Putamen (tissue), 1 donor: ENCODE measurements at places on chromosomes 1 and 21.
A peak's percentile ranks its signal among the peaks of the same experiment; 100 is the strongest.

DNA sequence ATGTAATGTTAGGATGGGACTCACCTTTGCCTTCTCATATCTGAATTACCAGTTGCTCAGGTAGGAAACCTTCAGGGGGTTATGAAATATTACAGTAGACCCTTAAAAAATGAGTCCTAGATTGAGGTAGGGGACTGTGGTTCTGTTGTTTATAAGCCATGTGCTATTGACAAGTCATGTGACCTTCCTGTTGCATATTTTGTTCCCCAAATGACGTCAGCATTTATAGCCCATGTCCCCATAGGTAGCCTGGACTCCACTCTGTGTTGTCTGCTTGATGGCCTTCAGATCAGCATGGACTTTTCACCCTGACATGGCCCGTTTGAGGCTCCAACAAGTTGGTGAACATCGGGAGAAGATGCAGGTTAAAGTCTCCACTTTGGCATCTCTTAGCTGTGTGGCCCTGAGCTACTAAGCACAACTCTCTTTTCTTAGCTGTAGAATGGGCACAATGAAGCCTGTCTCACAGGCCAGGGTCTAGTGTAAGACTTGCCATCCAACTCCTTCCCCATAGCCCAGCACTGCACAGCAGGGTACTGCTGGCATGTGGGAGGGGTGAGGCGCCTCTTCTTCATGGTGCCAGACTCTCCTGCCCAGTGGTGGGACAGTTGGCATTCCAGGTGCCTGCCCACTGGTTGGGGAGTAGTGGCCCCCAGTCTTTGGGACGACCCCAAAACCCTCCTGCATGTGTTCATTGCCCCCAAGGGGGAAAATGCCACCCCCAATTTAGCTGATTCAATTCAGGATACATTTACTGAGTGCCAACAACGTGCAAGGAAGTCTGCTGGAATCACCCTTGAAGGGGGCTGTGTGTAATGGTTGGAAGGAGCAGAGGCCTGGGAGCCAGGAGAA, 36.1 kb upstream of the TTC22 start:
- DNase-seq = no peak

DNA sequence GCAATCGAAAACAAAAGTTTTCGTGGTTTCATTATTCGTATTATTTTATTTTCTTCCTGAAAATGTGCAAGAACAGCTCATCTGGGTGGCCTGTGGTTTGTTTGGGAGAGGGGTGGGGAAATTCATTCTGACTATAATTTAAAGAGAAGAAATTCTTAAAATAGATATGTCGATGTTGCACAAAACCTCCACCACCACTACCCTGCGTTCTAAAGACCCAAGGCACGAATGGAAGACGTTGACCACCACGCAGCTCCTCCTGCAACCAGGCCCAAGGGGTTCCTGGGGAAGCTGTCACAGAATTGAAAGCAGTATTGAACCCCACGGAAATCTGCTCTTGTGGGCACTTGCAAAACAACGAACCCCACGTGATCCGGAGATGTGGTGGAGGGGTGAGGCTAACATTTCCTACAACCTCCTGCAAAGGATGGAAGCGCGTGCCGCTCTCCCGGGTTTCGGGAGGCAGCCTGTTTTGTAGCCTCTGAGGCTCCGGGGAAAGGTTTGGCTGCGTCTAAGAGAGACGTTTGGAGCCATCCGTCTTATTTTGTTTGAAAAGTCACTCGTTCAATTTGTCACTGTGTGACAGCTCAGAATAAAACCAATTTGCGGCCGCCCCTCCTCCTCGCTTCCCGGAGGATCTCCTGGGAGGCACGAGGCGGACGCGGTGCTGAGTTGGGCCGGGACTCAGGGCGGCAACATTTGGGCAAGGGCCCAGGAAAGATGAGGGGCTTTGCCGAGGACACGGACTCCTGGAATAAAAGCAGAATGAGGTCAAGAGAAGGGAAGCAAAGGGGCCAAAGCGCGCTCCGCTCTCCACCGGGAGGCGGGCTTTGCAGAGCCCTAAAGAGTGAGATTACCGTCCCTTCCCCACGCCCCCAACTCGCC, 810 bp upstream of the HLX start:
- no peak for DNase-seq

GRCh38 chr1:175742790-175743459, 470 bp downstream of the TNR start:
- peak; percentile 36 for DNase-seq

DNA sequence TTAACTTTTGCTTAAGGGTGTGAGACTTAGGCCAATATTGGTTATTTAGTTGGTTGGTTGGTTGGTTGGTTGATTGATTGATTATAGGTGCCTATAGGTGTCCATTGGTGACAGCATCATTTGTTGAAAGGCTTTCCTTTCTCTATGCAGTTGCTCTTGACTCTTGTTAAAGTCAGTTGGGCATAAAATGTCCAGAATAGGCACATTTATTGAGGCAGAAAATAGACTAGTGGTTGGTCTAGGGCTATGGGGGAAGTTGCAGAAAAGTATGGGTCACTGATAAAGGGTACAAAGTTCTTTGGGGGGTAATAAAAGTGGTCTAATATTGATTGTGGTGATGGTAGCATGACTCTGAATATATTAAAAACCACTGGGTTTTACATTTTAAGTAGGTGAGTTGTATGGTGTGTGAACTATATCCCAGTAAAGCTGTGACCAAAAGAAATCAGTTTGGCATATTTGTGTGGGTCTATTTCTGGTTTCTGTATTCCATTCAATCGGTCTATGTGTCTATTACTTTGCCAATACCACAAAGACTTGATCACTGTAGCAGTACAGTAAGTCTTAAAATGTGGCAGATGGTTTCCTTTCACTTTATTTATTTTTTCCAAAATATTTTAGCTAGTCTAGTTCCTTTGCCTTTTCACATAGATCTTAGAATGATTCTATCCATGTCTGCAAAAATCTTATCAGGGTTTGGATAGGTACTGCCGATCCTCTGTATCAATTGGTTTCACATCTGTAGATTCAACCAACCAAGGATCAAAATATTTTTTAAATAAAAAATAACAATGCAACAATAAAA, 63.0 kb downstream of the ATP1A1 start:
- DNase-seq = no peak

DNA sequence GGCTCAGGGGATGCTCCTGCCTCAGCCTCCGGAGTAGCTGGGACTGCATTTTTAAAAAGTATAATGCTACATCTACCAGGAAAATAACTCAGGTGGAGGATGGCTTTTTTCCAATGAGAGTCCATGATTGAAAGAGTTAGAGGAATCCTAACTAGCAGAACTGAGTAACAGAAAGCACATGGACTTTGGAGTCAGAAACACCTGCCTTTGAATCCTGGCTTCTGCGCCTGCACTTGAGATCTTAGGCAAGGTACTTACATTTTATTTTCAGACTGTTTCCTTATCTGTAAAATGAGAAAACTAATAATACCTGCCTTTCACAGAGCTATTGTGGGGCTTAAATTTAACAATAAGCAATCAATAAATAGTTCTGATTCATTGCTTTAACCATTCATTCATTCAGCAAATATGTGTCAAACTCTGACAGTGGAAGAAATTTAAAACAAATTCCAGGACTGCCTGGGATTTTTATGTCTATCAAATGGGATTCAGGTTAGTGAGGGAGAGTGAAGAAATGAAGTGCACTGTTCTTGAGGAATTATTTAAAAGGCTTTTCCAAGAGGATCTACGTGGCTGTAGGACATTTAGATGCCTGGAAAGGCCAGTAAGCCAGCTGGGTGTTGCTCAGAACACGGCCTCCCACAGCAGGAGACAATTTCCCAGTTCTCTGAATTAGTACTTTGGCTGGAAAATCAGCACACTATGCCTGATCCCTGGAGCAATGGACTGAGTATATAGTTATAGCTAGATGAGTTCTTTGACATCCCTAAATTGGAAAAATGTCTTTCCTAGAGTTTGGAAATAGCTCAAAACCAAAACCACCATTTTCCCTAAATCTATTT, 12.8 kb upstream of the LBR start:
- no peak for DNase-seq

- no peak for DNase-seq
Measured at GRCh38 chr1:158045639-158046038, 52.2 kb downstream of the KIRREL1 start.

DNA sequence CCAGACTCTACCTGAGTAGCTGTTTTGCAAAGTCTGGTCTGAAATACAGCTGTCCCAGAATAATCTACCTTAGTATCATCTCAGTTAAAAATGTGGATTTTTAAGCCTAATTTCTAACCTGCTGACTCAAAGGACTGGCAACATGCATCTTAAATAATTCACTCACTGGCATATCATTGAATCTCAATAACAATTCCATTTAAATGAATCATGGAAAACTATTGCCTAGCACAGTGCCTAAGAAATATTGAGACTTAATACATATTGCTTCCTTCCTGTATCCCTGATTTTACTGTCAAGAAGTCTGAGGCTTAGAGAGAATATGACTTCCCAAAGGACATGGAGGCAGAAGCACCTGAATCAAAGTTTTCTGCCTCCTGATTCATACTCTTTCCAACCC, 3.1 kb downstream of the CCDC190 start:
- DNase-seq = no peak
